Caudate nucleus (tissue), 63 donors: ENCODE measurements at places on chromosomes 2 and 18.

DNA sequence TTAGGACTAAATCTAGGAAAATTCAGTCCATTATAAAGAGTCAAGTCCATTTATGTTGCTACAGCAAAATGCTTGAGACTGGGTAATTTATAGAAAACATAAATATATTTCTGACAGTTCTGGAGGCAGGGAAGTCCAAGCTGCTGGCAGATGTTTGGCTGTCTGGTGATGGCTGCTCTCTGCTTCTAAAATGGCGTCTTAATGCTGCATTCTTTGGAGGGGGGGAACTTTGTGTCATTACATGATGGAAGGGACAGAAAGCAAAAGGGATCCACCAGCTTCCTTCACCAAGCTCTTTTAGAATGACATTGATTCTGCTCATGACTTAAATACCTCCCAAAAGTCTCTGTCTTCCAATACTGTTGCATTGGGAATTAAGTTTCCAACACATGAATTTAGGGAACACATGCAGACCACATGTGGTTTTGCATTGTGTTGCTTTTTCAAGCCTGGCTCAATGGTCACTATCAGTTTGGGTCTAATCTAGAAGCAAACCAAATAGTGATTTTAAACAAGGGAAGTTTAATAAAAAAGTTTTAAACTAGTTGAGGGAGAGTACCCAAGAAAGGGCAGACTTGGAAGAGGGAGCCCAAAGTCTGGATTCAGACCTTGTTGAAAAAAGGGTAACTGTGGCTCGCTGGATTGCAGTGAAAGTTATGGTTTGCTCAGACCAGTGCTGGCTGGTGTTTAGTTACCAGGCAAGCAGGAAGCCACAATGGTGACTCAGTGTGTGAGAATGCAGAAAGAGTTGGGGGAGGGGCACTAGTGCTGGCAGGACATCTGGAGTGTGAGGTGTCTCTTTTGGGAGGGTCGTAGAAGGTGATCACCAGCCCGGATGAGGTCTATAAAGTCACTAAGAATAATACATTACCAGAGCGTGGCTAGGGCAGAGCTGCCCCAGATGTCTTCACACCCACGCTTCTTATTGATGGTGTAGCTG, 30.8 kb downstream of the C18orf54 start:
- DNase-seq, result no peak

DNA sequence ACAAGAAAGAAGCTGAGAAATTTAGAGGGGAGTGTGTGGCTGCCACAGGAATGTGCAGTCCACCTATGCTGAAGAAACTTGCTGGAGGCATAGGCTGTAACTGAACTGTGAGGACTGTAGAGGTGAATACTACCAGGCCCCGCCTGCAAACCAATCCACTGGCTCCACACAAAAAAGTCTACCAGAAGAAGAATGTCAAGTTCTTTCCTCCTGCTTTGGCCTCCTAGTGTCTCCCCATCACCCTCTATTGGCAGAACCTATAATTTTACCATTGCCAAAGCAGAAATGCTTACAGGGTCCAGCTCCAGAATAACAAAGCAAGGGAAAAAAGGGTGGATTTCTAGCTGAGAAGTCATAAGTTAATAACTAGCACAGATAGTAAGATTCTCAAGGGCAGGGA, 5.9 kb upstream of the ATP5MC3 start:
- no peak for DNase-seq

- no peak for DNase-seq
These were observed 253.8 kb downstream of the FBXO15 start for GRCh38 chr18:73893880-73894279.

- no peak for DNase-seq
These were observed 1589.1 kb upstream of the ZEB2 start for GRCh38 chr2:146108993-146109392.

DNA sequence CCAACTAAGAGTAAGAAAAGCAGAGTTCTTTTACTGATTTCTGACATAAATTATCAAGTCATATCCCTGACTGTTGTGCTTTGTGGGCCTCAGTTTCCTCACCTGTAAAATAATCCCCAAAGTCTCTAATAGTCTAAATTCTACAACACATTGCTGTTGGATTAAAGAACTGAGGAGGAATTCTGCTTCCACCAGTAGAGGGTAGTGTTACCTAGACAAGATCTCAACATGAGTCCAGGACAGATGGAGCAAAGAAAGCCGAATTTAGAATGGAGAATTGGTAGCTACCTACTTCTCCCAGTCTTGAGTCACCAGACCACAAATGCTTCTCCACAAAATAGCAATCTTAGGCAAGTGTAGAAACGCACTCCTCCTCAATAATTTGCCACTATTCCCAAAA, 462.5 kb upstream of the FSHR start:
- no peak for DNase-seq

DNA sequence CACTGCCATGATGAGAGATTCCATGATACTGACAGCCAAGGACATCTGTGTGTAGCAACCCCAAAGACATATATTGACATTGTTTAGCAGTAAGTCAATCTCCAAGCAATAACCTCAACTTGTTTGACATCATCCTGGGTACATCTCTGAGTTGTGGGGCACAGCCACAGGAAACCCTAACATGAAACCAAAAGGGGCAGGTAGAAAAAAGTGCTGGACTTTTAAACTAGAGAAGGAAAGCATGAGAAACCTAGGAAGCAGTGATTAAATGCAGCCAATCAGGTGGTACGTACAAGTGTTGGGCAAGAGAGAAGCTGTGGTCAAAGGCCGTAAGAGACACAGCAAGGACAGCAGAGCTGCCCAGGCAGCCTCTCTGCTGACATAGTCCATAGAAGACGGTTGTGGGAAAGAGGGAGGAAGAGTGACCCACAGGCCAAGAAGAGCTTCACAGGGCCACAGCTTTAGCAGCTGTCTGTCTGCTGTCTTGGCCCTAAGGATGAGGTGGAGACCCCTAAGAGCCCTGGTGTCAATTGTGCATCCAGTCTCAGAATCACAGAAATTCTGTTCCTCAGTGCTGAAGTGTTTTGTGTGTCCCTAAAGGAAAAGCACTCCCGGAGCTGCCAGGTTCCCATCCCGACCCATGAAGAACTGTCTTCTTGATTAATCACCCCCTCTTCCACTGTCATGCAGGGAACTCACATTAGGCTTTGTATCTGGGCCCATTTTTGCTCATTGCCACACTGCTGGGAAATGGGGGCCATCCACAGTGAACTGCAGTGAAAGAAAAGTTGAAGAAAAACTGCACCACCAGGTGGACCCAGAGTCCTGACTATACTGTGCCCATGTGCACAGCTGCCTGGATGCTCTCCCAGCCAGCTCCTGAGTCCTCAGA, 25.4 kb upstream of the CHN1 start:
- no peak for DNase-seq

GRCh38 chr2:151968770-151969470, 129.9 kb downstream of the CACNB4 start:
- DNase-seq, result no peak

DNA sequence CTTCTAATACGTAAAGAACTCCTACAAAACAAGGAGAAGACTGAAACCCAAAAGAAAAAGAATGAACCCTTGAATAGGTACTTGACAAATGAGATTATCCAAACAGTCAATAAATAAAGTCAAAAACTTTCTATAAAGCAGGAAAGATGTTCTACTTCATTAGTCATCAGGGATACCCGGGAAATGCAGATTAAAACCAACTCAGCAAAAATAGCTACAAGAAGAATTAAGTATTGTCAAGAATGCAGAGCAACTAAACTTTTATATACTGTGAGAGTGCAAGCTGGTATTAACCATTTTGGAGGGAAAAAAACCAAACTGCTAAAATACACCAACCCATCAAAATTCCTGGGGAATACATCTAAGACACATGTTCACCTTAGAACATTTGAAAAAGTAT, 10.4 kb downstream of the TXNL1 start:
- no peak for DNase-seq

- DNase-seq, result no peak
These were observed 148.3 kb downstream of the GCA start for GRCh38 chr2:162492225-162492624.

- no peak for DNase-seq
These were observed 17.8 kb downstream of the MAPRE3 start for GRCh38 chr2:26988058-26988860.

DNA sequence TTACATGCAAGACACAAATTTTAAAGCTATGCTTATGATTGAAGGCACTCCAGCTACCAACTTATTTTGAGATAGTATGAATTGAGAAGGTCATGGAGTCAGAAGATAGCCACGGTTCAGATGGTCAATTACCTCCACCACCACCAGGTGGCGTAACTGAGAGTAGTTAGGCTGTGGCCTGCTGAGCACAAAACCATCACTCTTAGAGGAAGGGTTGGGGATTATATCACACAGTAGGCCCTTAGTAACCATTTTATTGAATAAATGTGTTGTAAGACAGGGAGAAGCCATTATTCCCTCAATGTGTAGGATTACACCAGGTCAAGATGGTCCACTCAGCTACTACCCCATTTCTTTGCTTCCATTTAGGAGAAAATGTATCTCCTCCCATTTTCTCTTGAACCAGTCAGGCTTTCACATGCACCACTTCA, 18.8 kb downstream of the KLHL41 start:
- DNase-seq, result peak; percentile 4

DNA sequence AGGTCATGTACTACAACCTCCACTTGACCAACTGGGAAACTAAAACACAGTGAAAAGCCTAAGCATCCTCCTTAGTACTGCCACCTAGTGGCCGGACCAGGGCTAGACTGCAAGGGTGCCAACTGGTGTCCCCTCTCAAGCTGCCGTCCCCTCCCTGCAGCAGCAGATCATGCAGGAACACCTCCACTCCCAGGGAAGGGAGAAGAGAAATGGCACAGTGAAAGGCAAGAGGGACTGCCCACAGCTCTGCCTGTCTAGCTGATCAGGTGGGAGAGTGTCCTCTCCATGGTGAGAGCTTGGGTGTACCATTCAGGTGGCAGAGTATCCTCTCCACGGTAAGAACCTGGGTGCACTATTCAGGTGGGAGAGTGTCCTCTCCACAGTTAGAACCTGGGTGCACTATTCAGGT, 78.1 kb downstream of the AAK1 start:
- peak; percentile 7 for DNase-seq

- no peak for DNase-seq
These were observed 5.6 kb upstream of the GPR17 start for GRCh38 chr2:127640082-127641072.

- DNase-seq, result no peak
These were observed 1.4 kb upstream of the FAM168B start for GRCh38 chr2:131094463-131095281.

DNA sequence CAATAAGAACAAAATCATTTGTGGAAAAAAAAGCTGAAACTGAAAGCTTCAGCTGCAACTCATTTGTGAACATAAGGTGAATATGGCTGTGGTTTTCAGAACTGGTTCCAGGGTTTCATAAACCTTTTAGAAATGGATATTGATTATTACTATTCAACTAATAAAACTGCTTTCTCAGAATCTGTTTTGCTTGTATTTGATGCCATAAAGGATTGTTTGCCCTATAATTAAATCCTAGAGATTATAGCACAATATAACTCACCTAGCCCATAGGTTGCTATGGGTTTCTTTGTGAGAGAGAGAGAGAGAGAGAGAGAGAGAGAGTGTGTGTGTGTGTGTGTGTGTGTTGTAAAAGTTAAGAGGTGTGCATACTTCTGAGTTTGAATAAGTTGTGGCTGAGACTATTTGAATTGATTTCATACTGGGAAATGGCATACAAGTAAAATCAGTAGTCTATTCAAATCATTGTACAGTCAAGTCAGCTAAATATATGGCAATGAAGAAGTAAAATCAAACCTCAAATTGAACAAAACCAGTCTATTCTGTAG, 339.2 kb downstream of the ARHGAP15 start:
- no peak for DNase-seq

DNA sequence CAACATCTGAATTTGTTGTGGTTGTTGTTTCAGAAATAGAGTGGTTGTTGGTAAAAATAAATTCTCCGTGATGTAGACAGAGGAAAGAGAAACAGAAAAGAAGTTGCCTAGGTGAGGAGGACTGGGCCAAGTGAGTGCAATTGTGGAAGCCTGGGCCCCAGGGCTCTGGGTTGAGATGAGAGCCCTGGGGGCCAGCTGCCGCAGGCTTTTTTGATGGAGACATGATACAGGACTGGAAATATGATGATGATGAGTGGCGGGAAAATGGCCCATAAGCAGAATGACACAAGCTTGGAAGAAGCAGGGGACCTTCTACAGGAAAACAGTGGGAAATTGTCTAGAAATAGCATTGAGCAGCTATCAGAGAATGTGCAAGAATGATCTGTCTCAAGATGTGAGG, 181.8 kb downstream of the TDRD15 start:
- no peak for DNase-seq

- DNase-seq, result no peak
These were observed 39.6 kb downstream of the FTCDNL1 start for GRCh38 chr2:199811346-199811745.

- no peak for DNase-seq
These were observed 1108.1 kb upstream of the LRRTM1 start for GRCh38 chr2:81412681-81413080.

GRCh38 chr2:1132328-1132969, 181.8 kb downstream of the SNTG2 start:
- DNase-seq, result no peak

DNA sequence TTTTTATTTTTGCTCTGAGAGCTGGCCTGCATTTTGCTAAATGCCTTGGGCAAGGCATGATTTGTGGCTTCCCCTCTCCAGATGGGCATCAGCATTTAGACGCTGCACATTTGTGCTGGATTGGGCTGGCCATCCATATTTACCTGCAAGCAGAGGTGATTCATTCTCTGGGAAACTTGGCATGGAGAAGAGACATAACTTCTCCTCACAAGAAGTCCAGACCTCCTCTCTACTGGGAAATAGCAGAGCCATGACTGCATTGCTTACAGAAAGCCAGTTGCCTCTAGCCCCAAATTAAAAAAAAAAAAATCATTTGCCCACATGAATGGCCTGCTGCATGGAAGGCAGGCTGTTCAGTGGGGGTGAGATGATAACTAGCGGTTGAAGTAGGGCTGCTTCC, 120.1 kb downstream of the ACTR3 start:
- no peak for DNase-seq

GRCh38 chr18:21741312-21741561, 645 bp downstream of the MIB1 start:
- DNase-seq, result no peak

DNA sequence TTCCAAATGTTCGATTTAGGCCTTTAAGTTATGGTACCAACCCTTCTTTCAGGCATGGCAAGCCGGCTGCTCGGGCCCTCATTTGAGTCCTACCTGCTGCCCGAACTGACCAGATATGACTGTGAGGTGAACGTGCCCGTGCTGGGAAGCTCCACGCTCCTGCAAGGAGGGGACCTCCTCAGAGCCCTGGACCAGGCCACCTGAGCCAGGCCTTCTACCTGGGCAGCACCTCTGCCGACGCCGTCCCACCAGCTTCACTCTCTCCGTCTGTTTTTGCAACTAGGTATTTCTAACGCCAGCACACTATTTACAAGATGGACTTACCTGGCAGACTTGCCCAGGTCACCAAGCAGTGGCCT, 87.2 kb downstream of the EPAS1 start:
- DNase-seq, result no peak

GRCh38 chr18:77765468-77765867, 515.8 kb downstream of the GALR1 start:
- DNase-seq, result peak; percentile 11

DNA sequence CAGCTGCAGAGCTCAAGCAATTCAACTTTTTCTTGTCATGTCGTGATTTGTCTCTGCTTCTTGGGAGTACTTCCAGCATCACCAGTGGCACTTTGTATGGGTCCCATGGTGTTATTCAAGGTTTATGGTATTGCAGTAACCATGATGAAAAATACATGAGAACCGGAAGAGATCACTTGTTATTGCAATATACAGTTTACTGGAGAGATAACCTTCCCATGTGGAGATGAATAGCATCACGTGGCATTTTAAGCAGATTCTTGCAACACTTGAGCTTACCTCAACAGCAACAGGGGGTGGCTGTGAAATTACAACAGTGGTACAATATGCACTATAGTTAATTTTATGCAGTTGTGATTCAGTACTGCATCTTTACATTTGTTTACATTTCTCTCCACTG, 97.4 kb downstream of the APOB start:
- no peak for DNase-seq
